Stimulated activated CD4-positive, alpha-beta T cell treated with anti-CD3 and anti-CD28 coated beads, Interleukin-4, amount 100 ng/mL, for 4 hours (primary cell): ENCODE measurements at places on chromosomes 3 and 15.

GRCh38 chr3:129365296-129366136 is 62.9 kb downstream of the EFCAB12 start:
- DNase-seq, result no peak

DNA sequence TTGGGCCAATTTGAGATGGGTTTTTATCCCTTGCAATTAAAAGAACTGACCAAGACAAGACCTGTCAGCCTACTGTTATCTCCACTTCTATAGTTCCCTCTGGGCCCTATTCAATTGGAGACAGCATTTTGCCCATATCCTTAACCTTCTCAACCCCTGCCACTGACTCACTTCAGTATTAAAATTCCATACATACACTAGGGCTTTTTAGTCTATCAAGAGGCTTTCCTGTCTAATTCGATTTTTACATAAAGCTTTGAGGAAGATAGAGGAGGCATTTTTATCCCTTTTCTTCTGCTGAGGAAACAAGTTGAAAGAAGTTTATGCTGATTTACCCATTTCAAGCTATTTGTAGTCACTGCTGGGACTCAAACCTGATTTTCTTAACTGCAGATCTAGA is 51.1 kb downstream of the GTF2E1 start:
- DNase-seq, result no peak

DNA sequence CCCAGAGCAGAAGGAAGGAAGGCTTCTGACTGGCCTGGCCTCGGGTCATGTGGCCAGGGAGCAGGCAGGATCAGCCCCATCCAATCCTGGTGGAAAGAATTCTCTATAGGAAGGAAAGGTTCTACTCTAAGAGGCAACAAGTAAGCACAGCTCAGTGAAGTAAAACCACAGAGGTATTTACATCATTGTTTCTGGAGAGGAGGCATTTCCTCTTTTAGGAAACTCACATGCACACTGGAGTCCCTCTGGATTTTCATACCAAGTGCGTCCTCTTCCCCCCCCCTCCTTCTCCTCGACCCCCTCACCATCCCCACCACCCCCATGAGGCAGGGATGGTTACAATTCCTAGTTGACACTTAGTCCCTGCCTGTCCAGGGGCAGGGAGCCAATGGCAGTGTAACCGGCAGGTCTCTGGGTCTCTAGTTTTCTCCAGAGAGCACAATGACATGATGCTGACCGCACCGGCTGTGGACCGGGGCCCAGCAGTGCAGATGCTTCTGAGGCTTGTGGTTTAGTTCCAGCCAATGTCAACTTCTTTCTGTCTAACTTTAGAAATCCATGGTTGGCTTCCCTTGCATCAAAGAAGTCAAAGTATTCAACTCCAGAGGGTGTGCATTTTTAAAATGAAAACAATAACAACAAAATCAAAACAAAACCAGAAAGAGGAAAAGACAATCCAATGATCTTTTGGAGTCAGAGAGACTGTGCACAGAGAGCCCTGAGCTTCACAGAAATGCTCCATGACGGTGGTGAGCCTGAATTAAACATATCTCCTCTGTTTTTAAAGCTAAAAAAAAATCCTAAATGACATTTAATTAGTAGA is 230.3 kb upstream of the TLE3 start:
- no peak for DNase-seq

DNA sequence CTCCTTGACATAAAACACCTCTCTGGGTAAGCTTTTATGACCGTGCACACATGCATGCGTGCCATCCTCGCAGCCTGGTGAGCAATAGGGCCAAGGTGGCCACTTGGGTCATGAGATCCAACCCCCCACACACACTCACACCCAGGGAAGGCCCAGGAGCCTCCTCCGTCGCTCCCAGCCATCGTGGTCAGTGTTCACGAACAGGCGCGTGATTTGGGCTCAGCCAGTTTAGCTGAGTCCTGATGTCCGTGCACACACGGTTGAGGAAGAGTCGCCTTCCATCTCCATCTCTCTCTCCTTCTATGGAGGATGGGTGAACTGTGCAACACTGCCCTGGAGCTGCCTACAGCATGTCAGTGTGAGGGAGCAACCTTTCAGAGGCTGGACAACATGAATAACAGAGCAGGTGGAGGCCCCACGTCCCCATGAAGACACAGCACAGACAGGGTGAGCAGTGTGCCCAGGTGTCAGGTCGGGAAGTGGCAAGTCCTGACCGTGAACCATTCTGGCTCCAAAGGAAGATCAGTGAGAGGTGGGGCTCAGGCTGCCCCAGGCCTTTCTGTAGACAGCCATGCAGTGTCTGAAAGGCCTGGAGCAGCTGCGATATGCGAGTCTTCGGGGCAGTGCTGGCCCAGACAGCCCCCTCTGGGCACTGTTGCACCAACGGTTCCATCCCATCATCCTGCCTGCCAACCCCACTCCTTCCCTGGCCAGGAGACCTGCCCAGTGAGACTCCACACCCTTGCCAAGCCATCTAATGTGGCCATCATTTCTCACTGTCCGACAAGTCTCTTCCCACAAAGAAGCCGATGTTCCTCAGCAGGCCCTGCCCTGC is 253.4 kb downstream of the OCA2 start:
- no peak for DNase-seq

DNA sequence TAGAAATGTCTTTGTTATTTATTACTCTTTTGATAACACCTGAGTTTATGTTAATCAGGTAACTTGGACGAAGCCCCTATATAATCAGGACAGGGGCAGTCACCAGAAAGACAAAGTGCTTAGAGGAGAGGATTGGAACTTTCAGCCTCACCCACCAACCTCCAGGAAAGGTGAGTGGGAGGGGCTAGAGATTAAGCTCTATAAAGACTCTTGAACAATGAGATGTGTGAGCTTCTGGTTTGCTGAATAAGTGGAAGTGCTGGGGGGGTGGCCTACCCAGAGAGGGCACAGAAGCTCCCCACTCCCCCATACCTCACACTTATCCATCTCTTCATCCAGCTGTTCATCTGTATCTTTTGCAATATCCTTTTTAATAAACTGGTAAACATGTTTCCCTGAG is 73.9 kb downstream of the TTBK2 start:
- DNase-seq, result no peak
